Activated CD8-positive, alpha-beta T cell treated with anti-CD3 and anti-CD28 coated beads, Interleukin-2, amount 10 ng/mL, durations not matched to agents 7 days and 5 days (primary cell): ENCODE measurements at places on chromosomes 2 and 18. TPM values are rescaled to one million over a fixed set of nuclear protein-coding genes. Genes with fewer than 3 reads are reported as not detected.

Gene SERPINB2
- not detected for total RNA-seq

Gene AQP4
- not detected for total RNA-seq

Gene TXNDC2
- total RNA-seq, result not detected

Gene LRRC30
- not detected for total RNA-seq

GRCh38 chr2:120318626-120319025 lies 27.3 kb upstream of the INHBB start:
- DNase-seq, result no peak

DNA sequence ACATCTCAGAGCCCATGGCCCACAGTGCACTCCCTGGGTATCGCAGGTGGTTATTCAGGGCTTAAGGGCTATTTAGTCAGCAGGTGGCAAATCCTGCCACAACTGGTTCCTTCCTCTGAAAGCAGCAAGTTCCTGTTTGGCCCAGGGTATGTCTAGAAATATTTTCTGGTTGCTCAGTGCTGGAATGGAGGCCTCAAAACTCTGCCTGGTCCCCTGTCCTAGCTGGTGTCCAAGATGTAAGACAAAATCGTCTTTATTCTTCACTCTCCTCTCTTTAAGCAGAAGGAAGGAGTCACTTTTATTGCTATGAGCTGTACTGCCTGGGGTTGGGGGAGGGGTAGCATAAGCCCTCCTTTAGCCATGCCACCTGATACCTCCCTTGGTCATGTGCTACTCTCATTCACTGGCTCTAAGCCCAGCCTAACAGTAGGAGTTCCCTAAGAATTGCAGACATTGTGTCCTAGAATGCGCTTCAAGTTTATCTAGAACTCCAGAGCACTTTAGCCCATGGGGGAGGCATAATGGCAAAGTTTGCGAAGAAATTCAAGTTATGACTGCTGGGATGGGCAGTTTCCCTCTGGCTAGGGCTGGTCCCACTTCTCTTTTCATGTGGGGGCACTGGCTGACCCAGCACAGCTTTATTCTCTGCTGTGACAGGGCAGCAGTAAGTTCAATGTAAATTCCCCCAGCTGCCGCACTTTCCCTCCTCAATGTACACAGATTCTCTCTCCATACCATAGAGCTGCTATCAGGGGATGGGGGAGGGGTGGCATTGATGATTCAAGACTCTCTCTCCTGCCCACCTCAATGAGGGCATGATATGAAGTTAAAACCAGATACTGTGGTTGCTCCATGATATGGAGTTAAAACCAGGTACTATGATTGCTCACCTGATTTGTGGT lies 27.1 kb upstream of the CWC22 start:
- no peak for DNase-seq

DNA sequence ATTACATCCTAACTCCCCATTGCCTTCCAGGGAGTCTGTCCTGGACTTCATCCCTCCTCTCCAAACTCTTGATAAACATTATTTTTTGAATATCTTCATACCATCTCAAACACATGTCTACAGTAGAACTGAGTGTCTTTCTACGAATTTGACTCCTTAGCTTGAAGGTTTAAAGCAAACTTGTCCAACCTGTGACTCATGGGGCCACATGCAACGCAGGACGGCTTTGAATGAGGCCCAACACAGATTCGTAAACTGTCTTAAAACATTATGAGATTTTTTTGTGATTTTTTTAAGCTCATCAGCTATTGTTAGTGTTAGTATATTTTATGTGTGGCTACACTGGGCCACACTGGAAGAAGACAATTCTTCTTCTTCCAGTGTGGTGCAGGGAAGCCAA lies 98.1 kb downstream of the PARD3B start:
- no peak for DNase-seq
